ENCODE measurements at places on chromosomes 2 and 18.

DNA sequence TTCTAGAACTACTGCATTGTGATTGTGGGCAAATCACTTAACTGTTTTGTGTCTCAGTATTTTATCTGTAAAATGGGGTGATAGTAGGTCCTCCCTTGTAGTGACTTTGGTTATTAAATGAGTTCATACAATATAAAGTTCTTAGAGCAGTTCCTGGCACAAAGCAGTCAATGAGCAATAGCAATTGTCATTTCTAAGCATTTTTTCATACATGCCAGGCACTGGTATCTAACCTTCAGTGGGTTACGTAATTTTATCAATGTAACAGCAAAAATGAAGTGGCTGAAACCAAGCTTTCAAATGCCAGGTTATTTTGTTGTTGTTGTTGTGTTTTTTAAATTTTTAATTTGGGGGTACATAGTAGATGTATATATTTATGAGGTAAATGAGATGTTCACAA lies 401.9 kb downstream of the MEIS1 start:
- DNase-seq = no peak

- no peak for DNase-seq
Measured at GRCh38 chr2:237964194-237964577, 2.6 kb upstream of the UBE2F start.

DNA sequence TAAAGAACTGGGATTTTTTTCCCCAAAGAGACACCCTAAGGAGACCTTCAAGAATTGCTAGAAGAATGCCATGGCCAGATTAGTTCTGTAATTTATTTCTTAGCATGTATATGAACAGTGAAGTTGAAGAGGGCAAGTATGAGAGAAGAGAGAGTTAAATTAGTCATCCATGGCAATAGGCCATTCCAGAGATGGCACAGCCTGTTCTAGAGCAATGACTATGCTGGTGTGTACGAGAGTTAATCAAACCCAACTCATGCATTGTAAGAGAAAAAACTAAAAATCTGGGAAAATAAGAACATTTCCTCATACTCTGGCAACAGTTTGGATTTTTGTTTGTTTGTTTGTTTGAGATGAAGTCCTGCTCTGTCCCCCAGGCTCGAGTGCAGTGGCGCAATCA lies 112.1 kb upstream of the PIK3C3 start:
- no peak for DNase-seq

DNA sequence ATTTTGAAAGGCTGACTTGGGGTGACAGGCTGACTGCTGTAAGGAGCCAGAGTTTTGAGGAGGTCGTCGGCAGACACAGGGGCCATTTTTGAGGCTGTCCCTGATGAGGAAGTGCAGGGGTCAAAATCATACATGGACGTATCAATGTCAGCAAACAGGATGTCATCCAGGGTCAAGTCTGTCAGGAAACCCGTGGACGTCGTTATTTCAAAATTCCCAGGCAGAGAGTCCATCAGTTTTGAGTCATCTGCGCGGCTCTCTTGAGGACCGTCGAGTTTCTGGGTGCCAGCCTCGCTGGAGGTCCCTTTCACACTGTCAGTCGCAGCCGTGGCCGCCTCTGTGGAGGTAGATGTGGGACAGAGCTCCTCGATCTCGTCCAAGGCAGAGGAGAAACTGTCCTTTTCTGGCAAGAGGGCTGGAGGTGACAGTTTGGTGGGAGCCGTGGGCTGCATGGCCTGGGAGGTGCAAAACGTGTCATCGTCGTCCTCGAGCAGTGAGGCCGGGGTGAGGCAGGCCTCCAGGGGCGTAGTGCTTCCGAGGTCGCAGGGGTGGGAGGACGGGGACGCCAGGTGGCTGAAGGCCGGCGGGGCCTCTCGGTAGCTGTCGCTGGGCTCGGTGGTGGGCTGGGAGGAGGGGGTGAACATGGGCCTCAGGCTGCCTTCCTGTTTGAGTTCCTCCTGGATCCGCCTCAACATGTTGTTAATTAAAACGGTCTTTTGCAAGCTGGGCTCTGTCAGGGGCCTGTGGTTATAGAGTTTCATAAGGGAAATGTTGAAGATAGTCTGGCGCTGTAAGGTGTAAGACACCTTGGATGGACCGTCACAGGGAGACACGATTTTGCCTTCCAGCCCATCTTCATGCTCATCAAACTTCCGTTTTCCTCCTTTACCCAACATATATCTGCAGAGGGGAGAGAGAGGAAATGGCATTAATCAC lies 17.5 kb downstream of the SERTAD2 start:
- no peak for DNase-seq

- peak; percentile 63 for DNase-seq
Measured at GRCh38 chr2:84314901-84315330, 144.2 kb downstream of the SUCLG1 start.

- DNase-seq = no peak
Measured at GRCh38 chr2:237361194-237362004, 52.6 kb downstream of the COL6A3 start.

- DNase-seq = no peak
Measured at GRCh38 chr18:905307-905947, 756 bp downstream of the ADCYAP1 start.

GRCh38 chr2:159960414-159960813 lies 102.0 kb downstream of the PLA2R1 start:
- DNase-seq = peak; percentile 76

DNA sequence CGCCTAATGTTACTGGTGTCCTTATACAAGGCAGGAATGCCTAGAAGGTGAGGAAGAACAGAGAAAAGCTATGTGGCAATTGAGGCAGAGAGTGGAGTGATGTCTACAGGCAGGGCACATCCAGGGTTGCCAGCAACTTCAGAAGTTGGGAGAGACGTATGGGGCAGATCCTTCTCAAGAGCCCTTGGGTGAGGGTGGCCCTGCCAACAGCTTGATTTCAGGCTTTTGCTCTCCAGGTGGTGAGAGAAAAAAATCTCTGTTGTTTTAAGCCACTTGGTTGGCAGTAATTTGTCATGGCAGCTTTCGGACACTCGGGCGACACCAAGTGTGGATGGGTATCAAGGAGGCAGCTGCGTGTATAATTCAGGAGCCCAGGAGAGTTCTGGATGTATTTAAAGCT lies 217.4 kb upstream of the SMIM21 start:
- no peak for DNase-seq

GRCh38 chr18:68840554-68841263 lies 42.8 kb downstream of the CCDC102B start:
- peak; percentile 35 for DNase-seq

GRCh38 chr2:5285872-5286769 lies 406.1 kb upstream of the SOX11 start:
- no peak for DNase-seq

GRCh38 chr2:111099402-111099801 lies 21.3 kb upstream of the BCL2L11 start:
- DNase-seq = peak; percentile 65

DNA sequence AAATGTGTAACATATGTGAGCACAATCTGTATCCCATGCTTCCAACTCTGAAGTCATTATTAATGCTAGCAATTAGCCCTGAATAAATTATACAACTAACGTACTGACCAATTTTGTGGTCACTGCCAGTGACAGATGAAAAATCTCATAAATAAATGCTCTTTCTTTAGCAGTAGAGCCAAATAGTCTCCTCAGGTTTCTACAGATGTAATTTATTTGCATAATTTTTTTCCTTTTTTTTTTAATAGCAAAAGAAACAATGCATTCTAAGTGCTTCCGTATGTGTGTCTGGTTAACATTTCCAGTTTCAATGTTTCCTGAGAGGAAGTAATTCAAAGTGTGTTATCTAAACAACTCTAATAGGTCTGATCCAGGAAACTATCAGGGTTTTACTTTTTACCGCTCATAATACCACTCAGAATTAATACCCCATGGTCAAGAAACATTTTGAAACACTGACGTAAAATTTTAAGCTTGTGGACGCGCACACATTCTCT lies 108.4 kb downstream of the MEP1B start:
- no peak for DNase-seq

DNA sequence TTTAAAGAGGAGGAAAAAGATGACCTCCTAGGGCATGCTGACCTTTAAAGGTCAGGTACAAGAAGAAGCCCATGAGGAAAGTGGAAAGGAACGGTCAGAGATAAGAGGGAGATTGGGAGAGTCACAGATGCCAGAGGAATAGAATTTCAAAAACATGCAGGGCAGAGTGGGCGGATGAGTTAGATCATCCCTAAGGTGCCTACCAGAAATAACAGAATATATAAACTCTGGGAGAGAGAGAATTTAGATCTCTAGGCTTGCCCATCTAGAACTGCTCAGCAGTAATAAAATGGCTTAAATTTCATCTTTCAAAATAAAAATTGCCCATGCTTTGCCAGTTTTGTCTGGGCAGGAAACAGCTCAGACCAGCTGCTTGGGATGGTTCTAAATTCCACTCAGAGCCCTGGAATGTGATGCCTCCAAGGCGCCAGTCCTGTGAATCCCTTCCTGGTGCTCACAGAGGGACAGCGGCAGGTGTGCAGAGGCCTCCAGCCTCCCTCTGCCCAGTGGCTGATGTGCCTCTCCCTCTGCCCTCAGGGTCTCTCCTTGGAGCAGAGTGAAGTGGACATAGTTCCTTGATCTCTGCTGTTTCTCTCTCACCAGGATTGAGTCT lies 130.9 kb downstream of the ANTXR1 start:
- DNase-seq = no peak
